ENCODE measurements at places on chromosomes 2 and 18. TPM values are rescaled to one million over a fixed set of nuclear protein-coding genes. Genes with fewer than 3 reads are reported as not detected.
A peak's percentile ranks its signal among the peaks of the same experiment; 100 is the strongest.

- H3K36me3 ChIP-seq: no peaks in the 10 kb centered on the region
- no peaks in the 10 kb centered on the region for H3K27me3 ChIP-seq
- H3K4me1 ChIP-seq: no peaks in the 10 kb centered on the region
- no peak overlapping the region for H3K4me3 ChIP-seq
- DNase-seq: no peak
- no peak overlapping the region for H3K27ac ChIP-seq
Observed at GRCh38 chr18:8828798-8829197, 123.4 kb downstream of the MTCL1 start.

- H3K27me3 ChIP-seq: no peaks in the 10 kb centered on the region
- no peaks in the 10 kb centered on the region for H3K4me1 ChIP-seq
- no peak for DNase-seq
- H3K36me3 ChIP-seq: no peaks in the 10 kb centered on the region
- no peak overlapping the region for H3K27ac ChIP-seq
- H3K4me3 ChIP-seq: no peak overlapping the region
Observed at GRCh38 chr2:217098435-217098834, 238.6 kb upstream of the TNP1 start.

GRCh38 chr2:203097735-203098134, 83.1 kb downstream of the NBEAL1 start:
- H3K4me1 ChIP-seq: no peaks in the 10 kb centered on the region
- H3K4me3 ChIP-seq: no peak overlapping the region

DNA sequence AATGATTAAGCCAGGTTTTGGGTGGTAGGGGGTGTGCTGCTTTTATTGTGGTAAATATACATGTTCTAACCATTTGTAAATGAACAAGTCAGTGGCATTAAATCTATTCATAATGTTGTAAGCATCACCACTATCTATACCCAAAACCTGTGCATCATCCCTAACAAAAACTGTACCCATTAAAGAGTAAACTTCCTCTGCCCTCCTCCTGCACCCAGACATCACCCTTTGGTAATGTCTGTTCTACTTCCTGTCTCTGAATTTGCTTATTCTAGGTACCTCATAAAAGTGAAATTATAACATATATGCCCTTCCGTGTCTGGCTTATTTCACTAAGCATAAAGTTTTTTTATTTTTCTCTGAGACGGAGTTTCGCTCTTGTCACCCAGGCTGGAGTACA, 14.1 kb downstream of the RIF1 start:
- DNase-seq: no peak

GRCh38 chr2:16661936-16662839, 3.4 kb downstream of the CYRIA start:
- H3K27me3 ChIP-seq: peaks cover 10% of the 10 kb centered on the region
- peaks cover 11% of the 10 kb centered on the region for H3K4me1 ChIP-seq
- H3K27ac ChIP-seq: no peak overlapping the region
- no peak overlapping the region for H3K4me3 ChIP-seq
- H3K36me3 ChIP-seq: no peaks in the 10 kb centered on the region

DNA sequence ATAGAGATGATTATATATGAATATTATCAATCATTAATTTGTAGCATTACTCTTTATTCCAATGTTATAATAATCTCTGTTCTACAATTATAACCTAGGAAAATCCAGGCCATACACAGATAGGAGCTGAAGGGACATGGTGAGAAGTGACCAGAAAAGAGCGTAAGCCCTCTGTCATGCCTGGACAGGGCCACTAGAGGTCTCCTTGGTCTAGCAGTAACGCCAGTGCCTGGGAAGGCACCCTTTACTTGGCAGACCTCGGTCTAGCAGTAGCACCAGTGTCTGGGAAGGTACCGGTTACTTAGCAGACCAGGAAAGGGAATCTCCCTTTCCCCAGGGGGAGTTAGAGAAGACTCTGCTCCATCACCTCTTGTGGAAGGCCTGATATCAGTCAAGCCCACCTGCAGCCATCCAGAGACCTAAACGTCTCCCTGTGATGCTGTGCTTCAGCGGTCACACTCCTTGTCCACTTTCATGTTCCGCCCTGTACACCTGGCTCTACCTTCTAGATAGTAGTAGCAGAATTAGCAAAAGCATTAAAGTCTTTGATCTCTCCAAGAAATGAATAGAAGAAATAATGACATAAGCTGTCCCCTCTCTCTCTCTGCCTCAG, 447.5 kb upstream of the FSIP2 start:
- no peaks in the 10 kb centered on the region for H3K27me3 ChIP-seq
- peak; percentile 79 for DNase-seq
- no peak overlapping the region for H3K27ac ChIP-seq
- H3K4me3 ChIP-seq: no peak overlapping the region

DNA sequence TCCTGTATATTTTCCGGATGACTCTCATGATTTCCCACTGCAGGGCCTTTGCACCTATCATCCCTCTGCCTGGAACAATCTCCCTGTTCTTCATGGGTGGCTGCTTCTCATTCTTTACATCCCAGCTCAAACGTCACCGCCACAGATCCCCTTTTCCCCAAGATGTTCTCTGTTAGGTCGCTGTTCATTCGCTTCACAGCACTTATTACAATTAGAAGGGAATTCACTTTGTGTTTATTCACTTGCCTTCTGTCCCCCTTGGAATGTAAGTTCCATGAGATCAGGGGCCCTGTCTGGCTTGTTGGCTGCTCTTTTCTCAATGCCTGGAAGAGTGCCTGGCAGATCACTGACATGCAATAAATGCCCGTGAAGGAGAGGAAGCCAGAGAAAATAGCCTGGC, 106.7 kb downstream of the FOXI3 start:
- H3K36me3 ChIP-seq: no peaks in the 10 kb centered on the region
- no peak for DNase-seq
- H3K27ac ChIP-seq: no peak overlapping the region
- H3K27me3 ChIP-seq: no peaks in the 10 kb centered on the region

- no peak overlapping the region for H3K27ac ChIP-seq
- H3K4me1 ChIP-seq: 0 out of 2 replicates have a peak, but pooled peaks cover 6% of the 10 kb centered on the region
- no peaks in the 10 kb centered on the region for H3K27me3 ChIP-seq
- DNase-seq: no peak
- H3K4me3 ChIP-seq: no peak overlapping the region
Observed at GRCh38 chr2:150191349-150191748, 296.1 kb downstream of the RND3 start.

- no peak overlapping the region for H3K4me3 ChIP-seq
- DNase-seq: no peak
- no peaks in the 10 kb centered on the region for H3K36me3 ChIP-seq
Observed at GRCh38 chr18:37666991-37667390, 101.4 kb upstream of the CELF4 start.

DNA sequence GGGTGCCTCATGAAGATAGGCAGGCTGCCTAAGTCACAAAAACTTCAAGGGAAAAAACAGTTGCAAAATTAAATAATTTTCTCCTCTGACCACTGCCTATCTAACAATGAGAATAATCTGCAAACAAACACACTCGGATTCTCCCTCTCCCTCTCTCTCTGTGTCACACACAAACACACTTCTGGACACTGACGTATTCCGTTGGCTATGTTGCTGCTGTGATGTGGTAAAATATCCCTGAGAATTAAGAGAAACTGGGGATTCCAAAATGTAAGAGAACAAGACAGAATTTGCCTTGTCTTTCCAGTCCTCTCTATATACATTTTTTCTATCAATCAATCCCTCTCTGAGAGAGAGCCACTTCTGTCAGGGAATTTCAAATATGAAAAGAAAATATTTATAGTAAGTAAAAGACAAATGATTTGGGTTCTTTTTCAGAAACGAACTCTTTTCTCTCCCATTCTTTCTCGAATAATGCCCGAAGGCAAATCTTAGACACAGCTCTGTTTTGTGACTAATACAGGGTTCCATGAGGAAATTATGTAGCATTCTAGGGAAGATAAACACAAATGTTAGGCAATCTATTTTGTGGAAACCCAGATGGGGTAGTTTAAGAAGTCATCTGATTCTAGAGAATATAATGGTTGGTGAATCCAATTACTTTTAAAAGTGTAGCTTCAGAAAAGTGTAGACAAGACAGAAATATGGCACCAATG, 310.3 kb upstream of the CYP26B1 start:
- H3K4me3 ChIP-seq: no peak overlapping the region
- no peaks in the 10 kb centered on the region for H3K36me3 ChIP-seq
- H3K27ac ChIP-seq: no peak overlapping the region

- no peak for DNase-seq
- H3K27me3 ChIP-seq: no peaks in the 10 kb centered on the region
- H3K4me3 ChIP-seq: no peak overlapping the region
- H3K36me3 ChIP-seq: no peaks in the 10 kb centered on the region
- H3K4me1 ChIP-seq: no peaks in the 10 kb centered on the region
- no peak overlapping the region for H3K27ac ChIP-seq
Observed at GRCh38 chr18:63220903-63221302, 98.7 kb downstream of the BCL2 start.

DNA sequence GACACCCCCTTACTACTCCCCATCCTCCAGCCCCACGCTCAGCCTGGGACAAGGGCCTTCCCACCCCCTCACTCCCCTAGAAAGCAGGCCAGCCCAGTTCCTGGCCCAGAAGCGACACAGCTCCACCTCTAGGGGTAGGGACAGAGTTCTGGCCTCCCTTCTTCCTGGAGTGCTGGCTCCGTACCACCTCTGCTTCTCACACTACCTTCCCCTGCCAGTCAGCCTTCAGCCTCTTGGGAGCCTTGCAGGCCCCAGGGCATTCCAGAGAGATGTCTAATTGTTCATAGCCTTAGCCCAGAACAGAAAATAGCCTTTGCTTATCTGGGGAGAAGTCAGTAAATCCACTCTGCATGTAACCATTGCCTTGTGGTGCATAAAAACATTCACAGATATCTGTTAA, 13.1 kb upstream of the CATIP start:
- no peaks in the 10 kb centered on the region for H3K4me1 ChIP-seq
- DNase-seq: no peak
- H3K27ac ChIP-seq: no peak overlapping the region
- H3K36me3 ChIP-seq: no peaks in the 10 kb centered on the region
- H3K27me3 ChIP-seq: no peaks in the 10 kb centered on the region

DNA sequence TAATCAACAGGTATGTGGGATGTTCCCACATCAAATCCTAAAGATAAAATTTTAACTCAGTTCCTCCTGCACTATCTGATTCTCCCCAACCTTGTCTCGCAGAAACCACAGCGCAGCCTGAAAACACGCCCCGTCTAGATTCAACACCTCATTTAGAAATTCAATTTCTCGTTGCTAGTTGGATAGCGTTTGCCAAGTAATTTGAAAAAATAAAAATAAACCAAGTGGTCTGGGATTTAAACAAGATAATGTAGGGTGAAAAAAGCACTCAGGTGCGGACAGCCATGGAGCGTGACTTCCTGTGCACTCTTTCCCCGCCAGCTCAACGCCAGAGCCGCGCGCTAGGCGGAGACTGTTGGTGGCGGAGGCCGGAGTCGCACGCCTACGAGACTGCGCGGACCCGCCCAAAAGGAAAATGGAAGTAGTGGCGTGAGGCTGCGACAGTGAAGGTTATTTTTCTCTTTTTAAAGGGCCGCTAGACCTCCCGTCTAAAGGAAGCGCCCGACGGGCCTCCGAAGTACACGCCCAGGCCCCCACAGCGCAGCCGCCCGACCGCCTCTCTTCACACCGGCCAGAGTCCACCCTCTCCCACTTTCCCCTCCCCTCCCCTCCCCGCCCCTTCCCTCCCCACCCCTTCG, 615 bp upstream of the CCNT2 start:
- no peaks in the 10 kb centered on the region for H3K36me3 ChIP-seq
- peak overlapping the region; percentile 97 for H3K27ac ChIP-seq
- H3K27me3 ChIP-seq: no peaks in the 10 kb centered on the region
- H3K4me3 ChIP-seq: peak overlapping the region; percentile 89

- peaks cover 1% of the 10 kb centered on the region for H3K27me3 ChIP-seq
- H3K4me1 ChIP-seq: no peaks in the 10 kb centered on the region
- H3K4me3 ChIP-seq: no peak overlapping the region
- no peaks in the 10 kb centered on the region for H3K36me3 ChIP-seq
Observed at GRCh38 chr2:29394311-29394980, 279.2 kb downstream of the CLIP4 start.

DNA sequence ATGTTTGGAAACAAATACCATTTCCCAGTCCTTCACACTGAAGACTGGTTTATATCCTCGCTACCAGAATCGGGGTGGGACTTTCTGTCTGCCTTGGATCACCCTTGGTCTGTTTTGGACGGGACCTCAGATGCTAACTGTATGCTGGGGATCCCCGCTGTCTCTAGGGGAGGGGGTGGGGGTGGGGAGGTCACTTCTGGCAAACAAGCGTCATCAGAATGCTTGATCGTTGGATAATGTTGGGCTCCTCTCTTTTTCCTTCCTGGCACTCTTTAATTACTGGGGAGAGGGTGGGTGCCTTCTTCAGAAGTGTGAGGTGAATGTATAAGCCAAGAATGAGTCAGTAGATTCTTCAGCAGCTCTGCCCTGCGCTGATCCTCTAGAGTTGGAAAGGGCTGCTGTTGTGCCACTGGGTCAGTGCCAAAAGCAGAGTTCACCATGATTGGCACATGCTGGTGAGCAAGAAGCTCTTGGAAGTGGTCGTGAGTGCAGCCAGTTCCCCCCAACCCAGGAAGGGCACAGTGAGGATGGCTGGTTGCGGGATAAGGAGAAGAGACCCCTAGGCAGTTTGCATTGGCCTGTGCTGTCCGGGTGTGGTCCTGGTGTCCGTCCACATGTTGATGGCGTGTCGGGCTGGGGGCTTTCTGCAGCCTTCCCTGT, 32.2 kb downstream of the DGKD start:
- no peaks in the 10 kb centered on the region for H3K36me3 ChIP-seq
- no peaks in the 10 kb centered on the region for H3K4me1 ChIP-seq
- no peak overlapping the region for H3K4me3 ChIP-seq
- peak overlapping the region; percentile 22 for H3K27ac ChIP-seq
- H3K27me3 ChIP-seq: no peaks in the 10 kb centered on the region
- no peak for DNase-seq

DNA sequence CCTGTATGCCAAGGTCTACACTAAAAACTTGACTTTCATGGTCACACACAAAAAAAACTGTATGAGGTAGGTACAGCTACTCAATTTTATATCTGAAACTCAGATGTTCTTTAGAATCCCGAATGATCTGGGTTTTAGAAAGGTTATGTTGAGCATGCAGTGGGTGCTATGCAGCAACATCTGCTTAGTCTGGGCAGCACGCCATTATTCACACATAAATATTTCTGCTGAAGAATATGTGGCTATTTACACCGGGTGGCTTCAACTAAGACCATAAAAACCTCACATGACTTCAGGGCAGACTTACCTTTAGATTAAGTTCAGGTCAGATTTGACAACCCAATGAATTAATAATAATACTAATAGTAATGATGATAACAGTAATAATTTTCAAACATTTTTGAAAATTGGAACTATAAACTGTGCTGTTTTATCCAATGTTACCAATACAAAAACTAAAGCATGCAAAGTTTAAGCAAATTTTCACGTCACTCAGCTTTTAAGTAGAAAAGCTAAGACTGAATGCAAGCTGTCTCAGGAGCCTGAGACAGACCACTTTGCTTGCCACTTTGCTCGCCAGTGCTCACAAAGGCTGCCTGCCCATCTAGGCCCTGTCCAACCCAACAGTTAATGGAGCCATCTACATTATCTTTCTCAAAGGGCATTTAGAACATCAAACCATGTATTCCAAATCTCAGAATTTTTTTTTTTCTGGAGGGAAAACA, 292.0 kb downstream of the CNTNAP5 start:
- H3K27me3 ChIP-seq: no peaks in the 10 kb centered on the region
- DNase-seq: no peak
- H3K4me1 ChIP-seq: no peaks in the 10 kb centered on the region
- no peak overlapping the region for H3K27ac ChIP-seq
- H3K4me3 ChIP-seq: no peak overlapping the region
- H3K36me3 ChIP-seq: no peaks in the 10 kb centered on the region

Gene UBR3
- total RNA-seq: 35.7 TPM

Gene CDH2
- total RNA-seq: 0.81 TPM

Gene ASAP2
- total RNA-seq: 27.8 TPM

Gene CFLAR
- total RNA-seq: 62.6 TPM

Gene MDH1B
- total RNA-seq: 0.34 TPM

Gene RAX
- not detected for total RNA-seq

Gene CCDC68
- total RNA-seq: 6.9 TPM

Gene MBD2
- total RNA-seq: 19.9 TPM

Gene ANKRD30BL
- not detected for total RNA-seq

Gene CRACDL
- total RNA-seq: 0.77 TPM

Gene TFCP2L1
- 17.8 TPM for total RNA-seq

Gene C2orf80
- not detected for total RNA-seq

Measured in Caco-2 (cell line).